ENCODE measurements at places on chromosomes 11 and 22.

GRCh38 chr11:12683874-12684273, 9.7 kb downstream of the TEAD1 start:
- DNase-seq: no peak

DNA sequence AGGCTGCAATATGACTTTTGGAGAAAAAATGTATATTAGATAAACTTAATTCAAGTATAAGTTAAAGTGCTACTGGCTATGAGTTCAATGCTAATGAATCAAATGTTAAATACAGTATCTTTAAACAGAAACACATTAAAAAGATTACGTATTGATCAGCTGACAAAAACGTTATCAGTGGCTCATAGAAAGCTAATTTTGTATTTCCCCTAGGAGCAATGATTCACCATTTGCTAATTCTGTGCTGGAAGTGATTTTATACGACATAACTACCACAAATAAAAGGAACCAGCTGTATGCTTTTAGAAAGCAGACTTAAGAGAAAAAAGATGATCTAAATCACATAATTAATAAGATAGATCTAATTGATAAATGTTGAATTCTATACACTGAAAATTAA, 43.6 kb downstream of the MRE11 start:
- DNase-seq: no peak

- peak; percentile 26 for DNase-seq
These were observed 1.1 kb upstream of the CEND1 start for GRCh38 chr11:790721-791564.

- no peak for DNase-seq
These were observed 20.3 kb upstream of the PHF21A start for GRCh38 chr11:46141597-46141996.
